ENCODE measurements at places on chromosomes 6 and 20.

GRCh38 chr6:111662794-111663593 lies 57.3 kb upstream of the TRAF3IP2 start:
- DNase-seq: peak; percentile 47

GRCh38 chr6:30035784-30036183 lies 25.3 kb upstream of the POLR1H start:
- DNase-seq: no peak

DNA sequence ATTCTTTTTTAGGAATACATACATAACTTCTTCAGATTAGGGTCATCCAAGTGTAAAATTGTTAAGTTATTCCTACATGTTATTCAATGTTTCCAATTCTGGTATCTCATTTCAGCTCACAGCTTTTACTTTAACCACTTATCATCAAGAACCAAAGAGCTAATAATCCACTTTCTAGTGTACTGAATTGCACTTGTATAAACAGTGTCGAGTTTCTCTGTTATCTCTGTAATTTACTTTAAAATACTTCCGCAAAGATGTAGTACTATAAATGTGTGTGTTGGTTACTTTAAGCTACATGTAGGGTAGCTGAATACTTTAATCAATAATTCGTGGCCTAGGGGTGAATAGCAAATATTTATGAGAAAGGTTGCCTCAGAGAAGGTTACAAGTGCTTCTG lies 8.8 kb upstream of the GJA1 start:
- no peak for DNase-seq

DNA sequence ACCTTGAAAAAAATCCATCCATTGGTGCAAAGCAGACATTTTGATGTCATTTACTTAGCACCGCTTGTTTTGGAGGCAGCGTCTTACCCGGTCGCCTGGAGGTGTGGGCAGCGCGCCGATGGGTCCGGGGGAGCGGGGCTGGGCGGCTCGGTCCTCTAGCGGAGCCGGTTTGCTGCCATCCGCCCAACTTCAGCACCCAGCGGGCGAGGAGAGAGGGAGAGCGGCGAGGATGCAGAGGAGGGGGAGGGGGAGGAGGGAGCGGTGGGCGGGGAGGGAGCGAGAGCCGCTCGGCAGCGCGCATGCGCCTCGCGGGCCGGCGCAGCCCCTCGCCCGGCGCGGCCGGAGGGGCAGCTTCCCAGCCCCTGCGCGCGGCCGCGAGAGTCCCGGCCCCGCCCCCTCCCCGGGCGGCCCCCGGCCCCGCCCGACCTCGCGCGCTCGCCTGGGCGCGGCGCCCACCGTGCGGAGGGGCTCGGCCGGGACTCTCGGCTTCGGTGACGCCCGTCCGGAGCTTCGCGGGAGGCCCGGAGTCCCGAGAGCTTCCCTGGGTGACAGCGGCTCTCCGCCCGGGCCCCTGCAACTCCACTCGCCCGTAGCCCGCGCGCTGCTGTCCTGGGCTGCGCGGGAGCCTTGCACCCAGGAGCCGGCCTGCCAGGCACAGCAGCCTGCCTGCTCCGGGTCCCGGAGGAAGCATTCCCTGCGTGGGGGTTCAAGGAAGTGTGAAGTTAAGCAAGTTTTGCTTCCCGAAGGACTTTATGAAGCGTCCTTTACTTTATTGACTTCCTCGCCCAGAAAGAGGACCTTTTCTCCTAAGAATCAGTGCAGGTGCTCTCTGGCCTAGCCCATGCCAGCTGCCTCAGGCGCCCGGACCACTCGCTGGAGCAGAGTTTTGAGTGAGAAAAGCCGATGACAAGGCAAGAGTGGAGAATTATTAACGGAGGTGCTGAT lies at the start of gene RGS17:
TSS of gene RGS17 (minus strand) at position 246 of the 945 bp plus-strand sequence. CDS start 87,264 bp downstream, outside the sequence.
- DNase-seq: peak; percentile 75

DNA sequence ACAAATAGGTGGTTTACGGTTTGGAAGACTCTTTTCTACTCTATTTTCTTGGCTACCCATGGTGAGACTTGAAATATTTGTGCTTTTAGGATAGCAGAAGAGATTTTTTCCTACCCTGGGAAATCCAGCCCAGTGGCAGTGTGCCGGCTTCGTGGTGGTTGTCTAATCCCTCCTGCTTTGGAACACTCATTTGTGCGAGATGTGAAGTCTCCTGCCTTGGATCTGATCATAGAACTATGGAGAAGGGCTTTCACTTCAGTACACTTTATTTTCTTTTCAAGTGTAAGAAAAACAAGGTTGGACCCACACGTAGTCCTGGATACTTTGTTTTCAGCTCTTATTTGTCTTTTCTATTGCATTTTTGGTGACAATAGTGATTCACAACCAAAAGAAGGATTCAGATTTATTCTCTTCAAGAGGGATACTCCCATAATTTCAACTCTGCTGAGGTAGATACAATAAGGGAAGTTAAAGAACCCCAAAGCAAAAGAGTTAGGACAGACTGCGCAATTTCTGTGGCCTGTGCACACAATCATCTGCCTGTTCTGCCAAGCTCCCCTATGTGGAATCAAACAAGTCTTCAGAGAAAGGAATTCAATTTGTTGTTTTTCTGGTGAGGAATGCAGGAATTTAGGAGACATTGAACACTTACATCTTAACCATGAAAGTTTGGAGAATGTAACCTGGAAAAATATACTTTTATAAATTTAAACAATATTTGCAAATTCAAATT lies 413.2 kb downstream of the GJA1 start:
- DNase-seq: no peak

- DNase-seq: peak; percentile 56
Observed at GRCh38 chr6:36820700-36821580, 18.3 kb downstream of the CPNE5 start.

DNA sequence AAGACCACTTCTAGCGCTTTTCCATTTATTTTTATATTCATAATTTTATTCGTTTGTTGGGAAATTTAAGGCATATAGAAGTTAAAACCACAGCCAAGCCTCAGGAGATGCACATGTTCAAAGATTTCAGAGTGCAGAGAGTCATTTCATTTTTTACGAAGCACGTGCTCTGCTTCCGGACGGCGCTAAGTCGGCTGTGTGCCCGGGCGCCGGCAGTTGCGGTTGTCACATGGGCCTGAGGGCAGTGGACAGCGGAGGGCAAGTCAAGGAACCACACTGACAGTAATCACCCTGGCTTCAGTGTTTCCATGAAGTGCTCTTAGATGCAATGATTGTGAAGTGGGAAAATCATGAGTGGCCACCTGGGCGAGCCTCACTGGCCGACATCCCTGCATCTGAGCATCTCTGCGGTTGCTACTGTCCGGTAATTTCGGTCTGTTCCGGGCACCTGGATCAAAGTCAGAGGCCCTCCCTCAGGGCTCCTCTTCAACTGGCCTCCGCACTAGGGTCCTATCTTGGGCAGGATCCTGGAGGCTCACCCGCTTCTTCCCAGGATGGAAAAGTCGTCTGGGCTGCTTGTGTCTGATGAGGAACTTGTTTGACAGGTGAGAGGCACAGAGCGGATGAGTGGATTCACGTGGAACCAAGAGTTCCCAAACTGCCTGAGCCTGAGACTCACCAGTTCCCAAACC lies 90.8 kb downstream of the DACT2 start:
- no peak for DNase-seq

- no peak for DNase-seq
Observed at GRCh38 chr6:88872962-88873361, 90.5 kb downstream of the RNGTT start.

DNA sequence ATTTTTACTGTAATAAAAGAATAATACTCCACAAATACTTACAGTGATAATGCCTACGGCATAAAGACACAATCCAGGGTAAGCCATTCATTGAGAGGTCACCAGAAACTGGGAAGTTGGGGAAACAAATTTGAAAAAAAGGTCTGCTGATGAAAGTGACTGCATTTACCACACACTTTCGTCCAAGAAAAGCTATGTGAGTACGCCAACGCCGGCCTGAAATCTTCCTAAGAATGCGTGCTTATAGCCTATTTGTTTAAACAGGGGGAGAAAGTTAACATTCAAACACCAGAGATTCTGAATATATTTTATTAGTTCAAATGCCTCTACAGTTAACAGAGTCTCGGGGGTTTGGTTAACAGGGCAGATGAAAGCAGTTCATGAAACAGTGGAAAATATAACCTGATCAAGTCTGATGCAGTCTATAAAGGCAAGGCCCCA lies 657 bp upstream of the LTV1 start:
- no peak for DNase-seq

- no peak for DNase-seq
Observed at GRCh38 chr20:10524643-10525042, 89.5 kb downstream of the SLX4IP start.

GRCh38 chr20:57266291-57267157 lies at the start of gene BMP7:
TSS of gene BMP7 (minus strand) at chr20:57266641. CDS start at chr20:57266122, 519 bp downstream.
- DNase-seq: peak; percentile 65

GRCh38 chr6:143545976-143546547 lies 34.5 kb upstream of the FUCA2 start:
- DNase-seq: no peak

- no peak for DNase-seq
Observed at GRCh38 chr6:139447656-139447975, 73.2 kb upstream of the CITED2 start.

DNA sequence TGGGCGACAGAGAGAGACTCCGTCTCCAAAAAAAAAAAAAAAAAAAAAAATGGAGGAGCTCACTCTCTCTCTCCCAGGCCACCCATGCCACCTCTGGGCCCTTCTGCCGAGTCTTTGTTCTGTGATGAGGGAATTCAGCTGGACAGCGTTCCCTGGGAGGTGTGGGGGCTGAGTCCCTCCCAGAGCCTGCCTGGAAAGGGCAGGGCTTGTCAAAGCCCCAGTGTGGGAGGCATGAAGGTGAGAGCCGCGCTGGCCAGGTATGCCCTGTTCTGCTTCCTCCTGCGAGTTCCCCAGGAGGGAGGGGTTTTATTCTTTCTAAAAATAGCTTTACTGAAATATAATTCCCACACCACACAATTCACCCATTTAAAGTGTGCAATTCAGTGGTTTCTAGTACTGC lies 69.6 kb downstream of the TMEM242 start:
- no peak for DNase-seq

GRCh38 chr6:119184008-119184648 lies 105.7 kb upstream of the FAM184A start:
- no peak for DNase-seq

- no peak for DNase-seq
Observed at GRCh38 chr6:53020005-53020744, 25.1 kb upstream of the GSTA4 start.

DNA sequence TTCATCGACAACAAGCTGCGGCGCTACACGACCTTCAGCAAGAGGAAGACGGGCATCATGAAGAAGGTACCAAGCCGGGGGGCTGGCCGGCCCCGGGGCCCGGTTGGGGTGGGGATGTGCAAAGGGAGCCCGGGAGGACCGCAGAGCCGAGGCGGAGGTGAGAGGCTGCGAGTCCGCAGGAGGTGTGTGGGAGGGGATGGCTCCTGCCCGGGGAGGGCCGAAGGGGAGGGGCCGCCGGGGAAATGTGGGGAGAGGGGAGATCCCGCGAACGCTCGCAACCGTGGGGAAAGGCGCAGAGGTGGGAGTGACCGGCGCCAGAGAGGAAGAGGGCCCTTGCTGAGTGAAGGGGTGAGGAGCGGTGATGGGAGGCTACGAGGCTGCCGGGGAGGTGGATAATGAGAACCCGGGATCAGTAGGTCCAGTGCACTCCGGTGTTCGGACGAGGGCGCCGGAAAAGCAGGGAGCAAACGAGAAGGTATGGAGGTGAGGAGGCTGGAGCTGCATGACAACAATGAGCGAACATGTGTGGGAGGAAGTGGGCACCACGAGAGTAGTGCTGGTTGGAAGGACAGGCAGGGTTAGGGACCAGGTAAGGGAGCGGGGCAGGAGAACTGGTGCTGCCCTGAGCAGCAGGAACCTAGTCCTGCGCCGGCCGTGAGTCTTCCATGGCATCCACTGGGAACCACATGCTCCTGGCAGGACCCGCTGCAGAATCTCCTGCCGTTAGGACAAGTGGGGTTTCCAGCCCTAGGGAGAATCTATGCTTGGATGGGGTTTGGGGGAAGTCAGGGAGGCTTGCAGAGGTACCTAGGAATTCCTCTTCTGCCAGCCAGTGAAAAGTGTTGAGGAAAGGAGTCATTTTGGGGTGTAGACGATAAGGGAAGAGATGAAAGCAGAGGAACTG lies 1.3 kb downstream of the SRF start:
- peak; percentile 42 for DNase-seq

DNA sequence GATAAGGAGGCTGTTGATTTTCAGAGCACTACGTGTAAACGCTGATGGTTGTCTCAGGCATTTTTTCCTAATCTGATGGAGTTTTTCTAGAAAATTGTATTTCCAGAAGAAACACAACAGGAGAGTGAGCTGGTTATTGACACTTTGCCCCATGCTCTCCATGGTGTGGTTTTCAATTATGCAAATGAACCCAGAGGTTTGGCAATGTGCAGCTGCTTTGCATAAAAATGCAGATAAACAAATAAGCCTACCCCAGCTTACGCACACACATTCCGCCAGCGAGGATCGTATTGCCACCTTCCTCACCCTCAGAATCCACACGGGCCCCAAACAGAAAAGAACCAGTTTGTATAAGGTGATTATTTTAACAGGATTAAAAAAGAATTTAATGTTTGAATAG lies 45.1 kb upstream of the FRMD1 start:
- DNase-seq: no peak

DNA sequence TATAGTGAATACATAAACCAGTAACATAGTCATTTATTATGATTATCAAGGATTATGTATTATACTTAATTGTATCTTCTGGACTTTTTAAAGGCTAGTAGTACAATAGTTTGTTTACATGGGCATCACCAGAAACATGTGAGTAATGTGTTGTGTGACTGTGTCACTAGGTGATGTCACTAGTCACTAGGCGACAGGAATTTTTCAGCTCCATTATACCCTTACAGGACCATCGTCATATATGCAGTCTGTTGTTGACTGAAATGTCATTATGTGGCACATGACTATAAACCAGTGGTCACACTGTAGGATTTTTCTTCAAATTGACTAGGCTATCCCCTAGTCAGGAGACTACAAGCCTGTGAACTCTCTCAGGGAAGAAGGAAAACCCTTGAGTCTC lies 86.5 kb upstream of the CENPW start:
- DNase-seq: no peak

- no peak for DNase-seq
Observed at GRCh38 chr6:32212076-32212760, 11.6 kb downstream of the NOTCH4 start.

DNA sequence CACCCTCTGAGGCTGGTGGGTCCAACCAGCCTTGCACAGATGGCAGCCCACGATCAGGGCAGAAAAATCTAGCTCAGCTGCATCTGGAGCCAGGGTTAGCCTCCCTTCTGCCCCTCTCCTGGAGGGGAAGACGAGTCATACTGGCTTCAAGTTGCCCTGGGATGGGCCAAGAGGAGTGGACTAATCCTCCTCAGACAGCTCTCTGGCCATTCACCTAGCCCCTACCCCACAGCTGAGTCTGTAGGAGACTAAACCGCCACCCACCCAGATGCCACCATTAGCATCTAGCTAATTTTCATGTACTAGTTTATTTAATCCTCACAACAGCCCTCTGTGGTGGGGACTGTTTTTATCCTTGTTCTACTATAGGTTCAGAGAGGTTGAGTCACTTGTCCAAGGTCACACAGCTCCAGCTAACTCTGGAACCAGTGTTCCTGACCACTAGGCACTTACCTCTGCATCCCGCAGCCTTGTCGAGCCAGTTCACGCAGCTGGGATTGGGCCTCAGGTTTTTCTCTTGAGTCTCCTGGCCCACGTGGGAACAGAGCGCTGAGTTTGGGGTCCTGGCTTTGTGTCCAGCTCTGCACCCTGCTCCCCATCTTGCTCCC lies 48.5 kb upstream of the CCDC167 start:
- no peak for DNase-seq

All from ELF-1 (cell line).